ENCODE measurements at places on chromosomes 1 and 21.

- no peak for DNase-seq
Observed at GRCh38 chr21:34983680-34984086, 65.4 kb downstream of the RUNX1 start.

DNA sequence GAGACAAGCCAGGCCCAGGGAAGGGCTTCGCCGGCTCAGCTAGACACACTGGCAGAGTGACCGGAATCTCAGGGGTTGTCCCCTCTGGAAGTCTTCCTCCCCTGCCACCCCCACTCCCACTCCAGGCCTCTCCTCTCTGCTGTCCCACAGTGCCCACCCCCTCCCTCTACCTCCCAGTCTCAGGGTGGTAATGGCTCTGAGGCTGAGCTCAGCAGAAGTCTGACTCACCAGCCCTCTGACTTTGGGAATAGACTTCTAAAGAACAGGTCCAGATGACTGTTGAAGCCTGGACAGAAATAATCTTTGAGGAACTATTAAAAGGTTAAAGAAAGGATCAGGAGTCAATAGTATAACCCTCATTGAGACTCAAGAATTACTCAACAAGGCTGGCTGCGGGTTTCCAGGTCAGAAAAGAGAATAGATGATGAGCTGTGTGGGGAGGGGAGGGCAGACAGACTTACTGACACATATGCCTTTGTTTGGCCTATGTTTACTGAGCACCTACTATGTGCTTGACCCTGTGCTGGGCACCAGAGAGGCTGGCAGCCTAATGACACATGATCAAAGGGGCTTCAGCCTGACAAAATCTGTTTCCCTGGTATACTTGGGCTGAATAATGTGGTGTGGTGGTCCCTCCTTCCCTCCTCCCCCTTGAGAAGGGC is 8.2 kb downstream of the HCRTR1 start:
- DNase-seq: no peak

DNA sequence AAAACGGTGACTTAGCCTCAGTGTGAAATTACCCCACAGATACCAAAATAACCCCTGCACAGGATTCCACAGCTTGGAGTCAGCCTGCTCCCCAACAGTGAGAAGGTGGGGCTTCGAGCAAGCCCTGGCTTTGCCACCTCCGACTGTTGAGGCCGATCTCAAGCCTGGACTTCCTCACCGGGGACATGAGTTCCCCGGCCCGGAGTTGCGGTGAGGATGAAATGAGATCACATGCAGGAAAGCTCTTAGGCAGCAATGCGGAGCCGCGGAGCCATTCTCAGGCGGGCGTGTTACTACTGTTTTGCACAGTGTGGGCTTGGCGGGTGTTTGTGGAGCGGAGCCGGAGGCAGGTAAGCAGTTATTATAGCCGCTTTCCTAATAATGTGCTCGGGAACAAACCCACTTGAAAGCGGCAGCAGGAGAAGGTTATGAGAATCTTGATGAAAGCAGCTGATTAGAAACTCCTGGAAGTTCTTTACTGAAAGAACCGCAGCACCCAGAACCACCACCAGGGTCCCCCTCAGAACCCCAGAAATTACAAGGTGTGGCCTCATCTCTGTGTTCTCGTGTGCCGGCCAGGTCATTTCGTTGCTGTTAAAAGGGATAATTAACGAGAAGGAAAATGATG is 3.9 kb upstream of the CLSTN1 start:
- DNase-seq: no peak

GRCh38 chr1:119882132-119883049 is 13.9 kb downstream of the ADAM30 start:
- DNase-seq: no peak

DNA sequence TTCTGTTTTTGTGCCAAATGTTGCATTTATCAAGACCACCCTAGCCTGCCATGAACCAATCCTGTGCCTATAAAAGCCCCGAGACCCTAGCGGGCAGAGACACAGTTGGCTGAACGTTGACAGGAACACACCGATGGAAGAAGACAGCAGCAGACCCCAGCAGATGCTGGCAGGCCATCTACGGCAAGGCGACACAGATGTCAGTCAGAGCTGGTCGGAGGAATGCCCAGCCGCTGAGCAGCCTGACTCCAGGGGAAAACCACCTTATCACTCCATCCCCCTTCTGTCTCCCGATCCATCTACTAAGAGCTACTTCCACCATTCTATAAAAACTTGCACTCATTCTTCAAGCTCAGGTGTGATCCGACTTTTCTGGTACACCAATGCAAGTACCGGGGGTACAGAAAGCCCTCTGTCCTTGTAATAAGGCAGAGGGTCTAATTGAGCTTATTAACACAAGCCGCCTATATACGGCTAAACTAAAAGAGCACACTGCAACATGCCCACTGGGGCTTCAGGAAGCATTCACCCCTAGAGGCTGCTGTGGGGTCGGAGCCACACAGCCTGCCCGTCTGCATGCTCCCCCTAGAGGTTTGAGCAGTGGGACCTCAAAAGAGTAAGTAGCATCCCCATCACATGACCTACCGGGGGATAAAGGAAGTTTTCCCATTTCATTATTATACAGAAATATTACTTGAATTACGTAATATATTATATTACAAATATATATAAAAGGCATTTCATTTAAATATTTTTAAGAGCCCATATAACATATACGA is 1156.3 kb upstream of the B3GALT2 start:
- no peak for DNase-seq

GRCh38 chr1:6745073-6745472 is 40.2 kb upstream of the CAMTA1 start:
- no peak for DNase-seq

DNA sequence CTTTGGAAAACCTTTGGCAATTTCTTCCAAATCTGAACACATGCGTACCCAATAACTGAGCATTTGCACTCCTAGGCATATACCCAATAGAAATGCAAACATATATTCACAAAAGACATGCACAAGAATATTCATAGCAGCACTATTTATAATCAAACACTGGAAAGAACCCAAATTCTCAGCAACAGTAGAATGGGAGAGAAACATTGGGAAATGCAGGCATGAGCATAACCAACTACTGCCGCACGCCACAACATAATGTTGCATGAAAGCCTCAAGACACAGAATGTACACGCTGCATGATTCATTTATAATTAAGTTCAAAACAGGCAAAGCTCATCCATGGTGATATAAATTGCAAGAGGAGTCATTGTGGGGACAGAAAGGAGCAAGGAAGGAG is 69.5 kb upstream of the FBXO28 start:
- DNase-seq: no peak
